ENCODE measurements at places on chromosomes 7 and 10.

- no peak for DNase-seq
Measured at GRCh38 chr7:112556633-112557032, 75.8 kb downstream of the LSMEM1 start.

DNA sequence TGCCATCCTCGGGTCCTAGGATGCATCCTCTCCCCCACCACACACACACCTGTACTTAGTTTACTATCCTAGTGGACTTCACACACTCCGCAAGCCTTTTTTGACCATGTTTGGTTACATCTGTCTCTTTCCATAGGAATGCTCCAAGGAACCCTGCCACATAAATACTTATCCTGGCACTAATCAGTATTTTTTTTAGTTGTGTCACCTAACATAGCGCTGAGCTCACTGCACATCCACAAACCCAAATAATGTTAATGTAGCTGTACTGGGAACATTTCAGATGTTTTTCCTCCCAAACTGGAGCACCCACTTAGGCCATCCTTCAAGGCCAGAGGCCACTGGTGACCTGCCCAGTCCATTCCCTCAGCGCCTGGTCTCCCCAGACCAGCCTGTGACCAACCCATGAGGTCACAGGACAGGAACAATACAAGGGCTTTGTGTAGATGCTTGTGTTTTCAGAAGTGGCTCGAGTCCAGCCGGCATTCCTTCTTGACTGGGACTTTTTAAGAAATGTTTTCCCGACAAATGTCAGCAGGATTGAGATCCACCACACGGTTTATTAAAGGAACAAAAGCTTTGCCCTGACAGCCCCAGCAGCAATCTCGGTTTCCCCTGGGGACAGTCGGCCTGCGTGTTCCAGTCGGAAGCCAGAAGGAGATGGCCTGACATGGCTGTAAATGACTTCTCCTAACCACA is 181.4 kb downstream of the JCAD start:
- no peak for DNase-seq

DNA sequence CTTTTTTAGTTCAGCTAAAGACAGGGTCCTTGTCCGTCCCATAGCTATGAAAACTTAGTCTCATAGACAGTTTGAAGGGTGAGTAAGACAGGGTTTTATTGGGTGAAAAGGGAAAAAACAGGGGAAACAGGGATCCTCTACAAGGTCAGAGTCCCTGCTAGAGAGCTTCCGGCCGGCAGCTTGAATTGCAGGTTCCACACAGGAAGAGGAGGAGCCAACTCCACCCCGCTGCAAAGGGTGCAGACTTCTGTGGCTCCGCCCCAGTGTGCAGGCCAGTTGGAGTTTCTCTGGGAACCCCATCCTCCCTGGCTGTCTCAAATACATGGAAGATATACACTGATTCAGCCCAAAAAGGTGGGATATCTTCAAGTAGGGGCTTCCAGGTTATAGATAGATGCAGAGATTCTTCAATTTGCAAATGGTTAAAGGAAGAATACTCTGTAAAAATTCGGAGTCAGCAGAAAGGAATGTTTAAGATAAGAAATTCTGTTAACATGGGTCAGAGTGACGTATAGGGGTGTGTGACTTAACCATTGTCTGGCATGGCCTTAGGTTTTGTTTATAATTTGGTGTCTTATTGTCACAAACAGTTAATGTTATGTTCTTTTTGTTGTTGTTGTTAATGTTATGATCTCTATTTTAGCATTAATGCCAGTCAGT is 34.6 kb upstream of the HECW1 start:
- no peak for DNase-seq

DNA sequence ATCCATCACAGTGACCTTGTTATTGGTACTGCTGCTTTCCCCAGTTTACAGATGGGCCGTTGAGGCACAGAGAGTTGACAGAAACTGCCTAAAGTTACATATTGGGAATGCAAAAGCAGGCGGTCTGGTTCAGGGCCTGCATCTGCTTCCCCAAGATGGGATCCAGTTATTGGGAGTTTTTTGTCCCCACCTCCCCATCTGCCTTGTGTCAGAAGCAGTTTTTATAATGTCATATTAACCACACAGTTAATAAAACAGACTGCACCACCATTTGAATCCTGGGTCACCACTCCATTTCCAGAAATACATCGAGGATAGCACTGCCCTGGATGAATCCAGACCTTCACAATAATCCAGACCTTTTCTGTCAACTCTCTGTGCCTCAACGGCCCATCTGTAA is 67.9 kb downstream of the CELF2 start:
- no peak for DNase-seq

DNA sequence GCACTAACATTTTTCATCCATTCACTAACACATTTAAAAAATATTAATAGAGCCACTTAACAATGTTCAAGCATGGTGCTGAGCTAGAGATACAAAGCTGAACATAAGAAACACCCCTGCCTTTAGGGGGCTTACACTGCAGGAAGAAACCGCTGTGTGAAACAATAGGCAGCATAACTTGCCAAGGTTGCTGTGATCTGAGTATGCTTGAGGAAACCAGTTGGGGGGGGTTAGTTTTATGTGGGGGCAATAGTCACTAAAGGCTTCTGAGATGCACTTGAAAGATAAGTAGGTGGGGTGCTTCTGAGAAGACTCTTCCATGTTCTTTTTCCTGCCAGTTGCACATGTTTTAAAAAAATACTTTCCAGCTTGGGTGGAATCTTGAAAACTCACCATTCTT is 2.8 kb downstream of the RBM17 start:
- DNase-seq: no peak

GRCh38 chr7:117284692-117285091 is 38.2 kb downstream of the WNT2 start:
- DNase-seq: no peak

DNA sequence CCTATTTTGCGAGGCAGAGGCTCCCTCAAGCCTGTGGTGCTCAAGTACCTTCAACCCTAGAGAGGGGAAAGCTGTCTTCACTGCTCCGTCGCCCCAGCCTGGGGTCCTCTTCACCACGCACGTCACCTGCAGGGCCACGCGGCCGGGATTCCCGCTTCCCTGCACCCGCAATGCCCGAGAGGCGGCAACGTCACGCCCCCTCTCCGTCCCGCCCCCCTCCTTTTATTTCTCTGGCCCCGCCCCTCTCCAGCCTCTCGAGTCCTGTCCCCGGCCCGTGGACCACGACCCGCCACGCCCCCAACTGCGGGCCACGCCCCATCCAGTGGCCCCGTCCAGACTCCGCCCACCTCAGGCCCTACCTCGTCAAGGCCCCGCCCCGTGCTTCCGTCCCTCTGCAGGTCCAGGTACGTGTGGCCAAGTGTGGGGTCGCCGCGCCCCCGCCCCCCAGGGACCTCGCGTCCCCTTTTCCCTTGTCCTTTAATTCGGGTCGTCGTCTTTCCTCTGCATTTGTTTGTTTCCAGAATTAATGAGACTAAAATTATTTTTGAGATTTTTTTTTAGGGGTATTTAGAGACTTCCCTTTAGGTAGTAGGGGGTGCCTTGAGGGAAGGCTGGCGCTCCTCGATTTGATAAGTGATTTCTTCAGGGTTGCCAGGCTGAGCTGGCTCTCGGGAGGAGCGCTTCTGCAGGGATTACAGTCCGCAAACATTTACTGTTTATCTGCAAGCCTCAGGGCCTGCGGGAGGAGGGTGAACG is 69.8 kb upstream of the BAIAP2L1 start:
- peak; percentile 49 for DNase-seq

DNA sequence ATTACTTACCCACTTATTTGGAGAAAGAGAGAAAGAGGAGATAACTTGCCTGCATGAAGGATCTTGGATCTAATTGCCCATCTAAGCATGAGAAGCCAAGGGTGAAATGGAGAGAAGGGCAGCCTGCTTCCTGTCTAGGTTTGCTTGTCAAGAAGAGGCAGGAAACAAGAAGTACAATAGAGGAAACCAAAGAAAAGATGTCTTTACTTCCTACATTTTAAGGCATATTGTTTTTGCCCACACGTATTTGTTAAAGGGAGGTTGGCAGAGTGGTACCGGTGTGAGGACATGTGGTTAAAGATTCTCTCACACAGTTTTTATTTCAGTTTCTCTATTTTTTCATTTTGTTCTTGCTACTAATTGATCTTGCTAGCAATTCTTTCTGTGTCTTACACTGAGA is 6.0 kb upstream of the TAS2R38 start:
- no peak for DNase-seq

GRCh38 chr7:99027241-99027640 is 116.7 kb downstream of the SMURF1 start:
- no peak for DNase-seq

GRCh38 chr7:21939136-21939857 is 6.4 kb downstream of the CDCA7L start:
- no peak for DNase-seq

DNA sequence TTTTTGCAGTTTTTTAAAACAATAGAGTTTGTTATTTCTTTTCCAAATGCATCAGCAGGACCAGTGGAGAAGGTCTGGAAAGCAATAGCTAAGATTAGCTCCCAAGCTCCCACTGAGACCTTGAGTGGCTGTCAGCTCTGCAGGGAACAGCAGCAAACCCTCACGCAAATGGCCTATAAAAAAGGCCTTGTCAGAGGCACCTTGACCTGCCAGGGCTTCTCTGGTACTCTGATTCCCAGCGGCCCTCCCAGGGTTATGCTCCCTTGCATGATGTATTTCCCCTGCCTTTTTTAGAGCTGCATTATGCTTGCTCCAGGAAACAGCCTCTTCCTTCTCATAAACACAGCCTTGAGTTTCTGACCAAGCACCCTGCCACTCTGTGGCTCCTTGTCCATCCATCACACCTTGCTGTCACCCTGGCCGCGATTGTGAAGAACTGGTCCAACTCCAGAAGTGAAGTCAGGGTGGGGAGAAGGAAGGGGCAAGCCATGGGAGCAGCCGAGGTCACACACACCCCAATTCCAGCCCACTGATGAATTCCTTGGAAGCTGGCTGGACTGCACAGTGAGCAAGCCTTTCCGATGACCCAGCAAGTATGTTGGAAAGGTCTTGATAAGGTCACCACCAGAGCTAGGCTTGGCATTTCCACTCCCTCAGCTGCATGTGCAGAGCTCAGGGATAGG is 35.3 kb upstream of the NKX2-3 start:
- no peak for DNase-seq

DNA sequence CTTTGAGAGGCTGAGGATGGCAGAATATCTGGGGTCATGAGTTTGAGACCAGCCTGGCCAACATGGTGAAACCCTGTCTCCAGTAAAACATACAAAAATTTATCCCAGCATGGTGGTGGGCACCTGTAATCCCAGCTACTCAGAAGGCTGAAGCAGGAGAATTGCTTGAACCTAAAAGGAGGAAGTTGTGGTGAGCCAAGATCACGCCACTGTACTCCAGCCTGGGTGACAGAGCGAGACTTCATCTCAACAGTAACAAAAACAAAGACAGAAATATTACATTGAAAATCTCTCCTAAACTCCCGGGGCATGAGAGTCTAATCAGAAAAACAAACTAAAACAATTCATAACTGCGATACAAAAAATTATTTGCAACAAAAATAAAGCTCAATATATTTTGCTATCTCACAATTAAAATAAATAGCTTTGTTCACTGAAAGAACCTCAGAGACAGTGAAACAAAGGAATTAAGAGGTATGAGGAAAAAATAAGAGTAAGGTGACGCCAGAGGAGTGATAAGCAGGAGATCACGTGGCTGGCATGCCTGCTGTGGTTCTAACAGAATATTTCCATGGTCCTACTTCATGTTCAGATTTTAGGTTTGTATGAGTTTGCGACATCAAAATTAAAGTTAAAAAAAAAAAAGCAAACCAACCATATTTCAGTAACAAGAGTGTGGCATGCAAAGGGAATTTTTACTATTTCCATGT is 527.7 kb upstream of the POM121L12 start:
- DNase-seq: no peak

GRCh38 chr7:77427996-77428603 is 12.0 kb upstream of the GSAP start:
- no peak for DNase-seq

DNA sequence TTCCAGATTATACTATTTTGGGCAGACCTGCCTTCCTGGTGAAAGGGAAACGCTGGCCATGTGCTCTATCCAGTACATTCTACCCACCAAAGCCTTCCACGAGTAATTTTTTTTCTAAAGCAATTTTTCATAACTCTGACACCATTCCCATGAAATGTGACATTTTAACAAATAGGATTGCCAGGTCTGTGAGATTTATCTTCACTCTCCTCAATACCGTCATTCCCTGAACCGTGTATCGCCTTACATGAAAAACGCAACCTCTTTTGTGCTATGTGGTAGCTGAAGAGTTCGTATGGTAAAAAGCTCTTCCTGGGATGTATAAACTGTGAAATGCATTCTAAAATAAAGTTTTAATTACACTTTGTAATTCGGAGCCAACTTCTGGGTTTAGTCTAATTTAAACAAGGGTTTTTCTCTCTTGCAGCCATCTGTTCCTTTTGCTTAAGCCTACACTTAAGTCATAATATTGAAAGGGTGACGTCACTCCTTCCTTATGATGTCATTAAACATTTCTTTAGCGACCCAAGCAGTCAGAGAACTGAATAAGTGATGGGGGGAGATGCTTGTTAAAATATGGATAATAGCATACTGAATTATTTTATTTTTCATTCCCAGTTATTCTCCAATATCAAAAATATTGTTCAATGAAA is 27.7 kb downstream of the C1QL3 start:
- DNase-seq: no peak

GRCh38 chr7:80732630-80733029 is 94.2 kb downstream of the CD36 start:
- no peak for DNase-seq

- no peak for DNase-seq
Measured at GRCh38 chr7:143229054-143229790, 7.4 kb downstream of the TAS2R40 start.

- DNase-seq: no peak
Measured at GRCh38 chr10:107398115-107398514, 233.6 kb upstream of the SORCS1 start.

DNA sequence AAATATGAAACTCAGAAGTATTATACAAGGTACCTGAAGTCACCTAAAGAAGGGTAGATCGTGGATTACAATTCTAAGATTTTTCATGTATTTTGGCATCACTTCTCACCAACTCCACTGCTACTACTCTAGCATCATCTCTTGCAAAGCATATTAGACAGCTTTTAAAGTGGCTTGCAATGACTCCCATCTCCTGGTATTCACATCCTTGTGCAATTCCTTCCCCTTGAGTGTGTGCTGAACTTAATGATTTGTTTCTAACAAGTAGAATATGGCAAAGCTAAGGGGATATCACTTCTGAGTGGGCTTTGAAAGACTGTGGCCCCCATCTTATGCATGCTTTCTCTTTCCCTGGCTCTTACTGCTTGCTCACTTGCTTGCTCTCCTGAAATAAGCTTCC is 280.2 kb downstream of the SNX13 start:
- no peak for DNase-seq

- peak; percentile 76 for DNase-seq
Measured at GRCh38 chr7:2241580-2242540, at the start of the genes MRM2 and NUDT1. TSS of gene MRM2 (minus strand) at chr7:2242205. CDS start at chr7:2242169, 36 bp downstream. TSS of gene NUDT1 (plus strand) at chr7:2242226. CDS start at chr7:2244575, 2,349 bp downstream.

DNA sequence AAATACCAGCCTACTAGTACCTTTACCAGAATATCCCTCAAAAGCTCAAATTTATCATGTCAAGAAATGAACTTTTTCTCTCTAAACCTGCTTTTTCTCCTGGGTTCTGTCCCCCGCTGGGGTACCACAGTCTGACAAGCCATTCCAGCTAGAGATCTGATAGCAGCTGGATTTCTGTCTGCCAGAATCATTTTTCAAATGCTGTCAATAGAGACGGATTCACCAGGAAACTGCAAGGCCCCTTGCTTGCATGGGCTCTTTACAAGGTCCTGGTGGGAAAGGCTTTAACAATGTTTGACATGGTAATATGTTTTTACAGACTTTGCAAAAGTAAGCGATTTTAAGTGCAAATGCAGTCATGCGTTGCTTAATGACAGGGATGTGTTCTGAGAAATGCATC is 4.9 kb upstream of the ANXA11 start:
- DNase-seq: no peak

GRCh38 chr10:117653170-117653515 is 110.6 kb downstream of the EMX2 start:
- DNase-seq: no peak
